ENCODE measurements at places on chromosomes 13 and 19.
A peak's percentile ranks its signal among the peaks of the same experiment; 100 is the strongest.

GRCh38 chr19:48926909-48927308, 6.6 kb upstream of the DHDH start:
- no peak for DNase-seq

DNA sequence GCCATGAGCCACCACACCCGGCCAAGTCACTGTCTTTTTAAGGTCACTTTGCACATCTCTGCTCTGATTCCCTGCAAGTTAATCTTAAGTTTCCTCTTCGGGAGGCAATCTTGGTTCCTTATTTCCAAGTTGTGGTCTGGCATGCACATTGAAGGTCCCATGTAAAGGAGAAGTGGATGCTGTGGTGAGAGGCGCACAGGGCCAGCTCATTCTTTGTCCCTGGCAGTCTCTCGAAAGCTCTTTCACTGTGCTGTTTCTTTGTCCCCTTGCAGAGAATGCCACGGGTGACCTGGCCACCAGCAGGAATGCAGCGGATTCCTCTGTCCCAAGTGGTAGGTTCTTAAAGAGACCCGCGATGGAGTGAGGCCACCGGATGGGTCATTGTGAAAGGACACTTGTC, 16.4 kb upstream of the C19orf33 start:
- no peak for DNase-seq

DNA sequence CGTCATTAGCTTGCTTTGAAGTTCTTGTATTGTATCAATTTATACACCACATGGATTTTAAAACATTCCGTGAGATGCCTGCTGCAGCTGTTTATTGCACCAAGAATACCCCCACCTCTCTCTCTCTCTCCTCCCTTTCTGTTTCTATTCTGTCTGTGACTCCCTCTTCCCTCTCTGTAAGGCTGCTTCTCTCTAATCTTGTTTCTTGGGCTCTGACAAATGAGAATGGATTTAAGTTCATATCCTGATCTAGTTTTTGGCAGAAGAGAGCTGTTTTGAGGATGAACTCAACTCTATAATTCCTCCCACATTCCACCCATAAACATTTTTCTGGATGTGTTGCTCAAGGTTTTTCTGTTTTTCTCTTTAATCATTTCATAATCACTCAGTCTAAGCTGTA, 144.3 kb upstream of the FRY start:
- DNase-seq = no peak

- no peak for DNase-seq
These were observed 7.0 kb downstream of the CACTIN start for GRCh38 chr19:3619631-3620012.

- no peak for DNase-seq
These were observed 10.3 kb downstream of the ZFP82 start for GRCh38 chr19:36408101-36408500.

DNA sequence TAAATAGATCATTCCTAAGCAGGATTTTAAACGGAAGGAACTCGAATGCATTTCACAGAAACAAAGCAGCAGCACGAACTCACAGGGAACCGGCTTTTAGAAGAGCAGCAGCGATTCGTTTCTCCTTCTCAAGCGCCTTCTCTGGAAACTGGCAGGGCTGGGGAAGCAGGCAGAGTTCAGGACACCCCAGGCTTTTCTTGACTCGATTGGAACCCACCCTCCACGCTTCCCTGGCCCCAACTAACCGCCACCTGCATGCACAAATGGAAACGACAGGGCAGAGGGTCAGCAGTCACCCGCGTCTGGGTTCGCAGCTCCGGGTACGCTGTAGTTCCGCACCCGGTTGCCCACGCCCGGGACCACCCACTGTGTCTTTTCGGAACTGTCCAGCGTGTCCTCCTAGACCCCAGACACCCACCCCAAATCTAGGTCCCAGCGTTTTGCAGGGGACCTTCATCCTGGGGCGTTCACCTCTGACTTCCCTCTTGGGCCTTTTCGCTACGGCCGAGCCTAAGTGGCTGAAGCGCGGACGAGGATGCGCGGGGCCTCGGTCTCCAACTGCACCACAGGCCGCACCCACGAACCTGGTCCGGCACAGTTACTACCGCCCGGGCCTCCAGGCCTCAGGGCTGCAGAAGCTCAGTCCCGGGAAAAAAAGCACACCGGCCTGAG, 500 bp downstream of the ZFP30 start:
- DNase-seq = peak; percentile 47

DNA sequence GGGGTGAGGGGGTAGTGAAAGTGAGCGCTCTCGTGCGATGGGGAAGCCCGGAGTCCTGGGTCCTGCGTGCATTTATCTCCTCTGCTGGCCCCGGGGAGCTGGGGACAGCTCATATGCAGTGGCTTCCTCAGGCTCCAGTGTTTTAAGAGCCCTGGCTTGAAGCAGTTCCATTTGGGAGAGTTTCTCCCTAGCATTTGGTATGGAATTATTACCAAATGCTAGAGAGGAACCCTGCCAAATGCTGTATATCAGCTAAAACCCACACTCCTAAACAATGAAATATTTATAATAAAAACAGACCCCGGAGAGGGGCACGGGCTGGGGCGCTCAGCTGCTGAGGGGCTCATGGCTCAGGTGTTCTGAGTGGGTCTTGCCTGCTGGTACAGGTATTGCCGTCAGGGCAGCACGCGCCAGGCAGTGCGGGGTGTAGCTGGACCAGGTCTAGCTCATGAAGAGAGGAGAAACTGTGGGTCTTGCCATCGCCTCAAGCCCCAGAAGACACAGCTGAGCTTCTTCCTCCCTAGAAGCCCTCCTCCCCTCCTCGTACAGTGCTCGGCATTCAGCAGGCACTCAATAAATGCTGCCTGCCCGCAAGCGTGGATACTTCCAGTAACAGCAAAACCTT, 163.6 kb upstream of the ZNF536 start:
- no peak for DNase-seq

DNA sequence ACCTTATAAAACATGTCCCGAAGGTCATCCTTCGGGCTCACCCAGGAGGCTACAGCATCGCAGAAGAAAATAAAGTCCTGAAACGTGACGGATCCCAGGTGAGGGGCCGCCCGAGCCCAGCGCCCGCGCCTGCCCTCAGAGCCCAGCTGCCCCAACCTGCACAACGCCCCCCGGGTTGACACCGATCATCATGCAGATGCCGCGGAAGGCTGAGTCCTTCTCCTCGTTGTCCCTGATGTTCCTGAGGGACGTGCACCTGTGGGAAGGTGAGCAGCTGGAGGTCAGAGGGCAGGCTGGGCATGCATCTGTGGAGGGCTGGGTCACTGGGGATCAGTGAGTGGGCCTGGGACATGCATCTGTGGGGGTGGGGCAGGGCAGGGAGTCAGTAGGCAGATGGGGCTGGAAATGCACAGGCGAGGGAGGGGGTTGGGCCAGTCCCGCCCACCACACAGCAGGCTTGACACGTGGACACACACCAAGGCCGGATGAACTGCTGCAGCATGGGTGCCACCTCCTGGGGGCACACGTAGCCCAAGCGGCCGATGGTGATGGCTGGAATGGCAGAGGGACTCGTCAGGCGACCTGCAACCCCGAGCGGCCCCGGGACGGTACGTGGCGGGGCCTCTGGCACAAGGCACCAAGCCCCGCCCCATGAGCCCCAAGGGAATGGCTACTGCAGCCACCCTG, 5.3 kb upstream of the FBXW9 start:
- DNase-seq = no peak

- DNase-seq = no peak
These were observed 1439.0 kb upstream of the SPRY2 start for GRCh38 chr13:81779876-81780275.

DNA sequence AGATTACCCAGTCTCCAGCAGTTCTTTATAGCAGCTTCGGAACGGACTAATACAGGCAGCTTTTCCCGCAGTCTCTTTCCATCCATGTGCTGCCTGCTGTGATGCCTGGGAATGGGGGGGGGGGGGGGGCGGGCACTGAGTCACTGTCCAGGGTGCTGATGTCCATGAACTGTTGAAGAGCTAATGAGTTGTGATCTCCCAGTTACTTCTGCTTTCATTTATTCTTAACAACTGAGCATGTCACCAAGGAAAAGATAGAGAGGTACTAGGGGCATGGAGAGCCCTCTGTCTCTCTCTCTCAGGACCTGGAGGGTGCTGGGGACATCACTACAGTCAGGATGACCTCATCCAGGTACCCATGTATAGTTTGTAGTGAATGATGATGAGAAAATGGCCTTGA, 20.3 kb upstream of the CEACAM1 start:
- DNase-seq = no peak

DNA sequence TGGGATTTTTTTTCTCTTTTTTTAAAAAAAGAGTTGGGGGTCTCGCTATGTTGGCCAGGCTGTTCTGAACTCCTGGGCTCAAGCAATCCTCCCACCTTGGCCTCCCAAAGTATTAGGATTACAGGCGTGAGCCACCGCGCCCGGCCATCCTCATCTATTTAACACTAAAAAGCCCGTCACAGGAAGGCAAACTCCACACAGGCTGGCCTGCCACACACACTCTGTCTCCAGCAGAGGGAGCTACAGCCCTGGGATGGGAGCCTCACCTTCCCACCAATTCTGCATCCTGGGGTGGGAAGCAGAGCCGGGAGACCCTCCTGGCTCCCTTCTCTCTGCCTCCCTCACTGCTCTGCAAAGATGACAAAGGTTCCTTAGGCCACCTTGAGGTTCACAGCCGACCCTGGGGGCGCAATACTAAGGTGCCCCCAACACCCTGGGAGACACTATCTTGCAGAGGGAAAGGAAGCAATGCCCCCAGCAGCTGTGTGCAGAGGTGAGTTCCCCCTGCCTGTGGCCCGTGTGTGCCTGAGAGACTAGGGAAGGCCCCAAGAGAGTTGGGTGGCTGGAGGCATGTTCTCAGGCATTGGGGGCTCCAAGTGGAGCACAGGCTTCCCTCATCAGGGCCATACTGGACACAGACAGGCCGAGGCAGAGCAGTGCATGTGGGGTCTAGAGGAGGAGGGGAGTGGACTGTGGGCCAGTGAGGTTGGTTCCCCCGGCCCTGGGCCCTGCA, 27.4 kb upstream of the TIMM44 start:
- peak; percentile 45 for DNase-seq

GRCh38 chr13:46079770-46080169, 25.1 kb downstream of the CPB2 start:
- no peak for DNase-seq

- no peak for DNase-seq
These were observed 261.5 kb upstream of the STARD13 start for GRCh38 chr13:33547035-33547434.

GRCh38 chr13:72728290-72728605, 525 bp downstream of the BORA start:
- DNase-seq = no peak

DNA sequence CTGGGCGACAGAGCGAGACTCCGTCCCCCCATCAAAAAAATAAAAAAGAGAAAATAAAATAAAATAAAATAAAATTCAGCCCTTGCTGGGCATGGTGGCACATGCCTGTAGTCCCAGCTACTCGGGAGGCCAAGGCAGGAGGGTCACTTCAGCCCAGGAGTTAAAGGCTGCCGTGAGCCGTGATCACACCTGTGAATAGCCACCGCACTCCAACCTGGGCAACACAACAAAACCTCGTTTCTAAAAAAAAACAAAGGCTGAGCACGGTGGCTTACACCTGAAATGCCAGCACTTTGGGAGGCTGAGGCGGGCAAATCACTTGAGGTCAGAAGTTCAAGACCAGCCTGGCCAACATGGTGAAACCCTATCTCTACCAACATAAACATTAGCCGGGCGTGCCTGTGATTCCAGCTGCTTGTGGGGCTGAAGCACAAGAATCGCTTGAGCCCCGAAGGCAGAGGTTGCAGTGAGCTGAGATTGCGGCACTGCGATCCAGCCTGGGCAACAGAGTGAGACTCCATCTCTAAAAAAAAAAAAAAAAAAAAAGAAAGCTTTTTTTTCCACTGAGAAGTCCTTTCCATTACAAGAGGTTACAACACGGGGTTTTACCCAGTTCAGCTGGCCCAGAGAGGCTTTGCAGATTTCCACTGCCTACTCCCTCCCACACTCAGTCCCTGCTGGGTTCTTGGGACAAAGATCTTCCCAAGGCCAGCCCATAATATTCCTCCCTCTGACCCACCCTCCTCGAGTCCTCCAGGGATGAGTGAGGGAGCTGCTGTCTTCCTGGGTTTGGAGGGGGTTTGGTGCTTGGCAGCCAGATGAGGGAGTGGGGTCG, 6.4 kb downstream of the ANGPTL4 start:
- no peak for DNase-seq

GRCh38 chr13:107819071-107819470, 396.3 kb downstream of the LIG4 start:
- DNase-seq = no peak

Data from OCI-LY7 (cell line).